Stimulated activated CD8-positive, alpha-beta memory T cell treated with anti-CD3 and anti-CD28 coated beads, Interleukin-4, amount 100 ng/mL, for 1 hour (primary cell): ENCODE measurements at places on chromosomes 1 and 21.

- DNase-seq: no peak
Observed at GRCh38 chr1:212685429-212685828, 14.2 kb downstream of the BATF3 start.

DNA sequence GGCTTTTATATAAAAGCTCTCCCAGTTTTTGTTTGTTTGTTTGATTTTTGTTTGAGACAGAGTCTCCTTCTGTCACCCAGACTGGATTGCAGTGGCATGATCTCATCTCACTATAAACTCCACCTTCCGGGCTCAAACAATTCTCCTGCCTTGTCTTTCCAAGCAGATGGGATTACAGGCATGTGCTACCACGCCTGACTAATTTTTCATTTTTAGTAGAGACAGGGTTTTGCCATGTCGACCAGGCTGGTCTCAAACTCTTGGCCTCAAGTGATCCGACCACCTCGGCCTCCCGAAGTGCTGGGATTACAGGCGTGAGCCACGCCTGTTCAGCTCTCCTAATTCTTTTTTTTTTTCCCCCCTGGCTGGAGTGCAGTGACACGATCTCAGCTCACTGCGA is 4.4 kb downstream of the PCAT6 start:
- no peak for DNase-seq

- DNase-seq: no peak
Observed at GRCh38 chr1:41377397-41377796, 16.2 kb downstream of the FOXO6 start.

DNA sequence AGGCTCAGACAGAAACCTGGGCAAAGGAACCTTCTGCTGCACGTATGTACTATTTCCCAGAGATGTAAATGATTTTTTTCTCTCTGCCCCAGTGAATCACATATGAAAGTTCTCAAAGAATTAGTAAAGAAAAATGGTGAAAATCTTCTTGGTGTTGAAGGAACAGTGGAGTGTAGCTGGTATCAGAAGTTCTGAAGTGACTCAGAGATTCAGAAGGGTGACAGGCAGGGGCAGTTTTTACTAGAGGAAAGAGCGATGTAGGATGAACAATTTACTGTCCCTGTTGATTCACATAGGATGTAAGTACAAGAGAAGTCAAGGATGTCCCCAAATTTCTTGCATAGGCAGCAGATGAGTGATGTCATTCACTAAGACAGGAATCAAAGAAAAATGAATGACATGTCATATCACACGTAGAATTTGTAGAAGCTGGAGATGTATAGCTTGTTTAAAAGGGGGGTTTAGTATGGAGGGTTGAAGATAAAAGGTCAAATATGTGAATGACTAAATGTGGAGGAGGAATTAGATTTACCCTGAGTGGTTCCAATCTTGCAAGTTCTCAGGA is 26.4 kb downstream of the WLS start:
- no peak for DNase-seq

DNA sequence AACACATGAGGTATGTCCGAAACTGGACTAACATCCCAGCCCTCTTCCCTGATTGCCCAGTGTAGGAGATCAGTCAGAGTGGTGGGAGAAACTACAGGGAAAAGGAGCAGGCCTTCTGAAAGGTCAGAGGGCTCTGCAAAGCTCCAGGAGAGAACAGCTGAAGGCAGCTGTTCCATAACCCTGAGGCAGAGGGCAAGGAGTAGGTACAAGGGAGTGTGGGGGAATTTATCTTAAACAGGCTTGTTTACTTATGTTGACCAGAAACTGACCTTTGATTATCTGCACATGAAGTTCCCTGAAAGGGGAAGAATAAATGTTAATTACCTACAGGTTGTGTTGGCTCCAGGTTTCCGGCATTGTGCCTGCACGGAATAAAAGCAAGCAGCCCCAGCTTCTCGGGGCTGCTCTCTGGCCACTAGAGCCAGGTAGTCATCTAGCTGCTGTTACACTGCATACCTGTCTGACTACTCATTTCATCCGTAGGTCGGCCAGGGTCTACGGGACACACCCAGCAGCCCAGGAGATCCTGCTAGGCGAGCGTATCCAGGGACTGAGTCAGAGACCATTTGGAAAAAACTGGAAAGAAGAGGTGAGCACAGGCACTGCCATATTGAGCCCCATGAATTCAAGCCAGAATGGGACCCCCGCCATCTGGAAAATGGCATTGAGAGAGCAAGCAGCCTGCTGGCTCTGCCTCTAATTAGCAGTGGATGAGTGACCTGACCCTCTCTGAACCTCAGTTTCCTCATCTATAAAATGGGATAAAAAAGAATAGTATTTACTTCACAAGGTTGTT is 14.9 kb upstream of the PAQR7 start:
- DNase-seq: no peak
